HCT116 (cell line): ENCODE measurements at places on chromosomes 3 and 15. TPM values are rescaled to one million over a fixed set of nuclear protein-coding genes. Genes with fewer than 3 reads are reported as not detected.

The CTXN2 gene
- not detected for total RNA-seq

- H3K4me1 ChIP-seq, result peaks cover 5% of the 10 kb centered on the region; the same call in 1 of the 2 replicates
- no peak overlapping the region for H3K27ac ChIP-seq
- no peak overlapping the region for H3K4me3 ChIP-seq
- no peaks in the 10 kb centered on the region for H3K27me3 ChIP-seq
- no peaks in the 10 kb centered on the region for H3K36me3 ChIP-seq
Observed at GRCh38 chr3:38114875-38115644, 21.9 kb downstream of the ACAA1 start.

DNA sequence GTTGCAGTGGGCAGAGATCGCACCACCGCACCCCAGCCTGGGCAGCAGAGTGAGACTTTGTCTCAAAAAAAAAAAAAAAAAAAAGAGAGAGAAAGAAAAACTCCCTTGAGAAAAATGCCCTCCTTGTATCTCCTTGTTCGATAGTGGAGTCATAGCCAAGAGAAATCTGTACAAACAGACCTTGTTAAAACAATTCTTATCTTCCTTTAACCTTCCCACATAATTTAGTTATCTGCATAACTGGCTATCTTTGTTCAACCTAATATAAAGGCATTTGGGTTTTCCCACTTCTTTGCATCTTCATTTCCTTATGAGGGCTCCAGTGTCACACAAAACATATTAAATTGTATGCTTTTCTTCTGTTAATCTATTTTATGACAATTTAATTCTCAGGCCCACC is 65.1 kb upstream of the ATP11B start:
- no peaks in the 10 kb centered on the region for H3K27me3 ChIP-seq
- no peak overlapping the region for H3K4me3 ChIP-seq
- H3K36me3 ChIP-seq, result no peaks in the 10 kb centered on the region
- no peak for DNase-seq

GRCh38 chr3:71541313-71541712 is 42.2 kb downstream of the FOXP1 start:
- peaks cover 24% of the 10 kb centered on the region for H3K4me1 ChIP-seq
- H3K4me3 ChIP-seq, result no peak overlapping the region
- no peak overlapping the region for H3K27ac ChIP-seq
- no peaks in the 10 kb centered on the region for H3K27me3 ChIP-seq

The SAMMSON gene
- total RNA-seq, result not detected

DNA sequence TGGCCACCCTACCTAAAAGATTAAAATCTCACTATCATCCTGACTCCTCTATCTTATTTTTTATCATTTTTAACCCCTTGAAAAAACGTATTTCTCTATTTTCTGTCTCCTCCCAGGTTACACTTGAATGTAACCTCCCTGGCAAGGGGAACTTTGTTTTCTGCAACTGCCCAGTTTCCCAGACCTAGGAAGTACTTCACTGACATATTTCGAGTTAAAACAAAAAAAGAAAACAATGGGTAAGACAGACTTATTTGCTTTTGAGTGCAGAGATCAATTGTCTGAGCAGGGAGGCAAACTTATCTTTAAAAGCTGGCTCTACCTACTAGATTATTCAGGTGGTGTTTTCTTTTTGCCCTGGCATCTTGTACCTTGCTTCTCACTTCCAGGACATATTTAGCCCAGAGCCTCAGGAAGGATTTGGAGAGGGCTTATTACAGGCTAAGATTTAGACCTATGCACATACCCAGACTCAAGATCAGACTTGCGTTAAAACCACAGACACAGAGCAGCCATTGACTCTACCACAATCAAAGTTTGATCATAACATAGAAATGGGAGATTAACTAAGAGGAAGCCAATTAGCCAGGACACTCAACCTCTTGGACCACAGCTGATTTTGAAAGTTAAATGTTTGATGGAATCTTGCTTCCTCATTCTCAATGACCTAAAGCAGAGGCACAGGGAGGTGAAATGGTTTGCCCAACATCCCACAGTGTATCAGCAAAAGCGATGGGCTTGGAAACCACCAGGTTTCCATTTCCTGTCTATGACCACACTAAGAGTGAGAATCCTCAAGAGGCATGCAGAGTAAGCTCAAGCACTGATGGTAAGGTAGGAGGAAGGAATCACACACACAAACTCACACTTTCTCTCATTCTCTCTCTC is 169.5 kb upstream of the THBS1 start:
- no peaks in the 10 kb centered on the region for H3K36me3 ChIP-seq
- no peak overlapping the region for H3K27ac ChIP-seq
- no peaks in the 10 kb centered on the region for H3K4me1 ChIP-seq
- H3K4me3 ChIP-seq, result no peak overlapping the region
- peaks cover 4% of the 10 kb centered on the region; the same call in 1 of the 2 replicates for H3K27me3 ChIP-seq

The RCCD1 gene
- total RNA-seq, result 38.5 TPM

DNA sequence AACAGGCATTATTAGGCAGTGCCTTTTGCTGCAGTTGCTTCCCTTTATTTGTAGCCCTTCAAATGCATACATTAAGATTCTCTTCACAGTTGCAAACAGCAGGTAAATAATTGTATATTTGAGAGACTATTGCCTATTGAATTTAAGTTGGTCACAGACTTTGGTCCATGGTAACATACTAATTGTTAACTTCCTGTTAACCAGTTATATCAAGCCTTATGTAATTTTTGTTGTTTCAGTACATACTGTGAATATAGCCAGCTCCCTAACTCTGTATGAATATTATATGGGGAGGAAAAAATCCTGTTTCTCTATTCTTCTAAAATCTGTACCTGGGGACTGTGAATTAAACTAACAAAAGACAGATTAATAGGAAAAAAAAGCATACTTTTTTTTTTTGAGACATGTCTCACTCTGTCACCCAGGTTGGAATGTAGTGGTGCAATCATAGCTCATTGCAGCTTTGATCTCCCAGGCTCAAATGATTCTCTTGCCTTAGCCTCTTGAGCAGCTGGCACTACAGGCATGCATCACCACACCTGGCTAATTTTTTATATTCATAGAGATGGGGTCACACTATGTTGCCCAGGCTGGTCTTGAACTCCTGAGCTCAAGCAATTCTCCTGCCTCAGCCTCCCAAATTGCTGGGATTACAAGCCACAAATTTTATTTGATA is 53.2 kb downstream of the CHL1 start:
- H3K27ac ChIP-seq, result no peak overlapping the region
- no peaks in the 10 kb centered on the region for H3K4me1 ChIP-seq
- H3K27me3 ChIP-seq, result no peaks in the 10 kb centered on the region
- no peak overlapping the region for H3K4me3 ChIP-seq
- no peak for DNase-seq

GRCh38 chr3:188796122-188796631 is 375.6 kb upstream of the TPRG1 start:
- no peaks in the 10 kb centered on the region for H3K36me3 ChIP-seq
- H3K27me3 ChIP-seq, result no peaks in the 10 kb centered on the region
- no peak overlapping the region for H3K27ac ChIP-seq
- H3K4me3 ChIP-seq, result no peak overlapping the region

The SLC15A2 gene
- 0.96 TPM for total RNA-seq

DNA sequence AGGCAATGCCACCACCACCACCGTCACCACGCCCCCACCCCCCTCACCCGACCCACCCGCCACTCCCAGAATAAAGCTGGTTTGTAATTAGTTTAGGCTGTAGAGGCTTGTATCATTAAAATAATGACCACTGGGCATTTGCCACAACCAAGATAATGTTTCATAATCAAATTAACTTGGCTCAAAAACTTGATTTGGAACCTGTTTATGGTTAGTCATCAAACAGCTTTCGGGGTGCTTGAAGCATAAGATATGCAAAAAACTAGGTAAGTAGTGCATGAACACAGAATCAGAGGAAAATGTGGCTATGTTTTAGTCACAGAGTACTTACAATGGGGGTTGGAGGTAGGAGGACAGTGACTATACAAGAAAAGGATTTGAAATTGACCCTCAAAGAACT is 115.1 kb downstream of the FHIT start:
- DNase-seq, result no peak
- peaks cover 4% of the 10 kb centered on the region; the same call in 1 of the 2 replicates for H3K4me1 ChIP-seq
- H3K4me3 ChIP-seq, result no peak overlapping the region
- no peak overlapping the region for H3K27ac ChIP-seq

GRCh38 chr3:130925628-130926027 is 31.7 kb downstream of the ATP2C1 start:
- H3K36me3 ChIP-seq, result no peaks in the 10 kb centered on the region
- H3K4me3 ChIP-seq, result no peak overlapping the region
- no peak for DNase-seq
- H3K27ac ChIP-seq, result no peak overlapping the region
- H3K27me3 ChIP-seq, result no peaks in the 10 kb centered on the region

- H3K27ac ChIP-seq, result no peak overlapping the region
- H3K4me3 ChIP-seq, result no peak overlapping the region
- no peaks in the 10 kb centered on the region for H3K4me1 ChIP-seq
- DNase-seq, result no peak
Observed at GRCh38 chr3:50408443-50408944, 49.2 kb upstream of the TMEM115 start.

DNA sequence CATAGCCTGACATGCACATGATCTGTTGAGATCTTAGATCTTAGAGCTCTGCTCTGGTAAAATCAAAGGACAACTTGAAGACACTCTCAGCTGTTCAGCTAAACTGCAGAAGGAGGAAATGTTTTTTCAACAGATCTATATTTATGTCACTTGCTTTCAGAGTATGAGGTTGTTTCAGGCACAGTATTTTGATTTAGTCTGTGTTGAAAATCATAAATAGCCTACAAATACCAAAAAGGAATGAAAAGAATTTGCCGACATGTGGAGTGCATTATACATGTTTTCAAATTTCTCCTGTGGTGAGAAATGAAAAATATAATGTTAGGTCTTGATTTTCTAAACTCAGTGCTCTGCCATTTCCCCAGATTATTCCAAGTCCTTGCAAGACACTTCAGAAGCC is 1118.4 kb downstream of the TBL1XR1 start:
- H3K4me1 ChIP-seq, result no peaks in the 10 kb centered on the region
- H3K36me3 ChIP-seq, result no peaks in the 10 kb centered on the region
- H3K4me3 ChIP-seq, result no peak overlapping the region

The ACOX2 gene
- 12.8 TPM for total RNA-seq

DNA sequence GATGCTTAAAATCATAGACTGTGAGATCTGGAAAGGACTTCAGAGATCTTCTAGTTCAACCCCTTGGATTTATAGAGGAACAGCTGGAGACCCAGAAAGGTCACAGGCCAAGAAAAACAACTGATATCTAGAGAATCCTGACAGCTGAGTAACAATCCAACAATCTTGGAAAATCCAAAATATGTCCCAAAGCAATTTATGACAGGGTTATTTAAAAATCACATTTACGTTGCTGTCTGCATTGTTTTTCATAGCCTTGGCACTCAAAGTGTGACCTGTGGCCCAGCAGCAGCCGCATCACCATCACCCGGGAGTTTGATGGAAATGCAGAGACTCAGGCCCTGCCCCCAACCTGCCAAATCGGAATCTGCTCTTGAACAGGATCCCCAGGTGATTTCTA is 78.8 kb downstream of the FBN1 start:
- no peak overlapping the region for H3K27ac ChIP-seq
- H3K4me1 ChIP-seq, result no peaks in the 10 kb centered on the region
- no peak overlapping the region for H3K4me3 ChIP-seq
- DNase-seq, result no peak

GRCh38 chr15:66523926-66524325 is 18.8 kb downstream of the ZWILCH start:
- peaks cover 29% of the 10 kb centered on the region for H3K36me3 ChIP-seq
- no peak for DNase-seq
- no peak overlapping the region for H3K4me3 ChIP-seq
- H3K27ac ChIP-seq, result no peak overlapping the region
- no peaks in the 10 kb centered on the region for H3K4me1 ChIP-seq
- no peaks in the 10 kb centered on the region for H3K27me3 ChIP-seq

The NANOGP8 gene
- not detected for total RNA-seq

DNA sequence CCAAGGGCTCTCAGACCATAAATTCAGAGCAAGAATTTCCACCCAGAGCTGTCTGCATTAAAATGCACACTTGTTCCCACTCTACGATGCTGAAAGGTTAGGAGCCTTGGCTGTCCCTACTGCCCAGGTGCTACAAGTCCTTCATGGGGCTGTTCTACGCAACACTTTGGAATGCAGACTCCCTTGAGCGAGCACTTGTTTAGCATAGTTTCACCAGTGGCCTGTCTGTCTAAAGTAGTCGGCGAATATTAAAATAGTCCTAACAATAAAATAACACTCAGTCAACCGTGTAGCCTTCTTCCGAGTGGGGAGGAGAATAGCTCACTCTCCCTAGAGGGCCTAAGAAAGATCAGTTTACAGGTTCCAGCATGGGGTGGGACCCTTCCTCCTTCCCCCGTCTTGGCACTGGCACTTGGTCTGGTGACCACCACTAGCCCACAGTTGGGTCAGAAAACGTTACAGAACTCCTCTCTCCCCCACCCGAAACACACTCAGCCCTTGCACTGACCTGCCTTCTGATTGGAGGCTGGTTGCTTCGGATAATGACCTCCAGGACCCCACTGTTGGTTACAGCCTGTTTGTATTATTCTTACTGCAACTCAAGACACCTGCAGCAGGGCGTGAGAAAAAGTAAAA is at the start of gene CLDN16:
TSS of gene CLDN16 (plus strand) at position 586 of the 636 bp plus-strand sequence. CDS start 167 bp downstream, outside the sequence.
- no peak within 1 kb of the TSS for H3K27ac ChIP-seq
- no peak within 1 kb of the TSS for H3K4me3 ChIP-seq
- 0 out of 2 replicates have a peak, but pooled peaks cover 5% of the 10 kb centered on the region for H3K4me1 ChIP-seq

DNA sequence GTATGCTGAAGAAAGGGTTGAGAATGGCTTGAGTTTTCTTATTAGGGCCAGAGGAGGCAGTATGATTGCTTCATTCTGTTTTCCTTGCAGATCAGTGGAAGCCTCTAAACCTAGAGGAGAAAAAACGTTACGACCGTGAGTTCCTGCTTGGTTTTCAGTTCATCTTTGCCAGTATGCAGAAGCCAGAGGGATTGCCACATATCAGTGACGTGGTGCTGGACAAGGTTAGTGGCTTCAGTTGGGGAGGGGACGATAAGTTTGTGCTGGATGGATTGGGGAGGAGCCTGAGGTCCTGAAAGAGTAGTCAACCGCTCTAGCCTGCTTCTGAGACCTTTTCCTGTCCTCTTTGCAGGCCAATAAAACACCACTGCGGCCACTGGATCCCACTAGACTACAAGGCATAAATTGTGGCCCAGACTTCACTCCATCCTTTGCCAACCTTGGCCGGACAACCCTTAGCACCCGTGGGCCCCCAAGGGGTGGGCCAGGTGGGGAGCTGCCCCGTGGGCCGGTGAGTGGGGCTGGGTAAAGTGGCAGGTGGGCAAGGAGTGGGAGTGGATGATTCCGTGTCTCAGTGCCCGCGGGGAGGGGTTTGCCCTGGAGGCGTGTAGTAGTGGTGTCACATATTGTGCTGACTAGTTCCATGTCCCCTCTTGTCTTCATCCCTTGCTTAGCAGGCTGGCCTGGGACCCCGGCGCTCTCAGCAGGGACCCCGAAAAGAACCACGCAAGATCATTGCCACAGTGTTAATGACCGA is 8.5 kb downstream of the EIF4G1 start:
- H3K27me3 ChIP-seq, result no peaks in the 10 kb centered on the region
- H3K4me3 ChIP-seq, result no peak overlapping the region
- H3K4me1 ChIP-seq, result peaks cover 29% of the 10 kb centered on the region
- no peak for DNase-seq

DNA sequence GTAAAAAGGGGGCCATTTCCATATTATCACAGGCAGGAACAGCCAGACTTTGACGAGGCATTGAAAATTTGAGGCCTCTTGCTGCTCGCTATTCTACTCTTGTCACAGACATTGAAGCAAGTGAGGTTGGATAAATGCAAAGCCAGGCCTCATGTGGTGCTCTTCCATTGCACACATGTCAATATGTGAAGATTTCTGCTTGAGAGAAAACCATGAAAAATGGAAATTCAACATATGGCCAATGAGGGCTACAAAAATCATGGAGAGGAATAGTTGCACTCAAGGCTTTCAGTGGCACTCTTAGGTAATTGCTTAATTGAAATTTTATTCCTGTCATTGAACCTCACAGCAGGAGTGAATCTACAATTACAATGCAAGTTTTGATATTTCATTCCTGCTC is 185.6 kb upstream of the MBNL1 start:
- no peaks in the 10 kb centered on the region for H3K4me1 ChIP-seq
- no peaks in the 10 kb centered on the region for H3K27me3 ChIP-seq
- H3K27ac ChIP-seq, result no peak overlapping the region
- no peak for DNase-seq
- no peaks in the 10 kb centered on the region for H3K36me3 ChIP-seq
